Natural killer cell treated with Interleukin-12 subunit alpha and Interleukin-12 subunit beta and Interleukin-15 and Interleukin-18, amount 100 ng/mL, for 72 hours (primary cell): ENCODE measurements at places on chromosomes 2 and 18.

GRCh38 chr2:101473911-101474701 is 806 bp downstream of the RFX8 start:
- peak overlapping the region; percentile 80 for H3K27ac ChIP-seq
- no peaks in the 10 kb centered on the region for H3K36me3 ChIP-seq

DNA sequence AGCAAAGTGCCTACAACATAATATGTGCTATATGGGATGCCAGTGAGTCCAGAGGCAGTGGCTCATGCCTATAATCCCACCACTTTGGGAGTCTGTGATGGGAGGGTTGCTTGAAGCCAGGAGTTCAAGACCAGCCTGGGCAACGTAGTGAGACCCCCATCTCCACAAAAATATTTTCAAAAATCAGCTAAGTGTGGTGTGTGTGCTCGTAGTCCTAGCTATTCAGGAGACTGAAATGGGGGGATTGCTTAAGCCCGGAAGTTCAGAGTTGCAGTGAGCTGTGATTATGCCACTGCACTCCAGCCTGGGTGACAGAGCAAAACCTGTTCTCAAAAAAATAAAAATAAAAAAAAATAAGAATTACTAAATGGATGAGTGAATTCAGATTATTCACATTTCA is 23.4 kb downstream of the OTX1 start:
- H3K4me3 ChIP-seq = no peak overlapping the region
- peaks cover 27% of the 10 kb centered on the region for H3K27me3 ChIP-seq
- H3K4me1 ChIP-seq = no peaks in the 10 kb centered on the region
- H3K27ac ChIP-seq = no peak overlapping the region

GRCh38 chr18:63317982-63318888 is 1.3 kb downstream of the BCL2 start:
- peak overlapping the region; percentile 95 for H3K27ac ChIP-seq
- peaks cover 35% of the 10 kb centered on the region for H3K36me3 ChIP-seq
- H3K4me1 ChIP-seq = peaks cover 79% of the 10 kb centered on the region
- H3K4me3 ChIP-seq = peak overlapping the region; percentile 96
- DNase-seq = peak; percentile 78
- H3K27me3 ChIP-seq = no peaks in the 10 kb centered on the region

DNA sequence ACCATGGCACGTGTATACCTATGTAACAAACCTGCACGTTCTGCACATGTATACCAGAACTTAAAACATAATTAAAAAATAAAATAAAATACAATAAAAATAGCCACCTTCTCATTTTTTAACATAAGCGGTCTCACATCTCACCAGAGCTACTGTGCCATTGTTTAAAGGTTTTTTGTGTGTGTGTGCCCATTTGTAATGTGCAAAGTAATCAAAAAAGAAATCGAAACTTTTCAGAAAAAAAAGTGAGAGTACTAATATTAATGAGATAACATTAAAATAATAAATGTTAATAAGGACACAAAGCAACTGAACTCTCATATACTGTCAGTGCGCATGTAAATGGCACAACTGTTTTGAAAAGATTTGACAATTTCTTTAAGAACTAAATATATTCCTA is 60.5 kb downstream of the FANCL start:
- DNase-seq = no peak
- peaks cover 16% of the 10 kb centered on the region for H3K36me3 ChIP-seq
- H3K4me3 ChIP-seq = no peak overlapping the region
- H3K27ac ChIP-seq = no peak overlapping the region
- H3K4me1 ChIP-seq = no peaks in the 10 kb centered on the region

DNA sequence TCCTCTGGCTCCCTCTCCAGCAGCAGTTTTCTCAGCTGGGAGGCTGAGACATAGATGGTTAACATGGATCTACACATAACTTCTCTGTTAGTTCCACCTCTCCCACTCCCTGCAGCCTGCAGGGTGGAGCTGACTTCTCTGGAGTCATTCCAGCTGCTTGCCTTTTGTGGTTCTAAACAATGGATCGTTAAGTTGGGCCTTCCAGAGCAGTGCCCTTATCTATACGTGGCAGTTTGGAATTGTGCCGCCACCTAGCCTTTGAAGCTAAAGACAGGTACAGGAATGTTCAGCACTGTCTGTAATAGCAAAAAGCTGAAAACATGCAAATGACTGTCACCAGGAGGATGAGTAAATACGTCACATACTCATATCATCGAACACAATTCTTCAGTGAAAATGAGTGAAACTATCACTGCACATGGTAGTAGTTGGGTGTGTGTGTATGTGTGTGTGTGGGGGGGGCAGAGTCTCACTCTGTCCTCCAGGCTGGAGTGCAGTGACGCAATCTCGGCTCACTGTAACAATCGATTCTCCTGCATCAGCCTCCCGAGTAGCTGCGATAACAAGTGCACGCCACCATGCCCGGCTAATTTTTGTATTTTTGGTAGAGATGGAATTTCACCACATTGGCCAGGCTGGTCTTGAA is 50.3 kb downstream of the SH2D6 start:
- no peaks in the 10 kb centered on the region for H3K36me3 ChIP-seq
- no peak overlapping the region for H3K4me3 ChIP-seq
- DNase-seq = no peak
- H3K27ac ChIP-seq = no peak overlapping the region
- H3K27me3 ChIP-seq = no peaks in the 10 kb centered on the region
- peaks cover 6% of the 10 kb centered on the region for H3K4me1 ChIP-seq

DNA sequence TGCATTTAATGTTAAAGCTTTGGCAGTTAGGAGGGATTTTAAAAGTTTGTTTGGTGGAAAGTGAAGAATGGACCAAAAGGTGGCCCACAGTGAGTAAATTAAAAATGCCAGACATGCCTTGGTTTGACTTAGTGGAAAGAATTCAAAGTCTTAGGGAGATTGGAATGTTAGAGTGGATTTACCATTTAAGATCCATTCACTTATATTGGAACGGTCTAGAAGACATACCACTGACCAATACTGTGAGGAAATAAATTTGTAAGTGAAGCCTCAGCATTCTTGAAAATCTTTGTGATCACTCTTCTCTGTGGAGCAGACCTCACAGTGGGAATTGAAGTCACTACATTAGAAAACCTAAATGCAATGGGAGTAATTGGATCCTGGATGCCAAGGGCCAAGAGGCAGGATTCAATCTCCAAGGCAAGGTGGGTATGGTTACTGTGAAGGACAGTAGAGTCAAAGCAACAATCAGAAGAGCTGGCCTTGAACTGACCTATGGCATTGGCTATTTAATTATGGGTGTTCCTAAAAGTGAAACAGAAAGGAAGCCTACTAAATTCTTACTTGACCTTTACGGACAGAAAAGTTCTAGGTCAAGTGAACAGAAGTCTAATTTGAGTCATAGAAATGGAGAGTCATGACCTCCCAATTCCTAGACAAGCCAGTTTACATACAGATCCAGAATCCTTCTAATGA is 40.2 kb upstream of the VRK2 start:
- no peaks in the 10 kb centered on the region for H3K36me3 ChIP-seq
- H3K27ac ChIP-seq = no peak overlapping the region
- no peak for DNase-seq
- H3K4me3 ChIP-seq = no peak overlapping the region
- no peaks in the 10 kb centered on the region for H3K27me3 ChIP-seq

- H3K36me3 ChIP-seq = peaks cover 16% of the 10 kb centered on the region
- H3K27me3 ChIP-seq = no peaks in the 10 kb centered on the region
- DNase-seq = no peak
- no peak overlapping the region for H3K4me3 ChIP-seq
- H3K27ac ChIP-seq = no peak overlapping the region
Measured at GRCh38 chr2:127516041-127516762, 10.1 kb downstream of the IWS1 start.

GRCh38 chr2:136189221-136189782 is 71.4 kb upstream of the CXCR4 start:
- H3K4me3 ChIP-seq = no peak overlapping the region
- no peaks in the 10 kb centered on the region for H3K4me1 ChIP-seq
- no peaks in the 10 kb centered on the region for H3K27me3 ChIP-seq
- H3K36me3 ChIP-seq = no peaks in the 10 kb centered on the region
- no peak for DNase-seq

GRCh38 chr2:5673145-5674025 is 18.8 kb upstream of the SOX11 start:
- no peak overlapping the region for H3K27ac ChIP-seq
- no peaks in the 10 kb centered on the region for H3K4me1 ChIP-seq
- H3K4me3 ChIP-seq = no peak overlapping the region
- peaks cover 8% of the 10 kb centered on the region for H3K36me3 ChIP-seq
- peaks cover 12% of the 10 kb centered on the region for H3K27me3 ChIP-seq
- no peak for DNase-seq

- no peaks in the 10 kb centered on the region for H3K36me3 ChIP-seq
- DNase-seq = no peak
- no peaks in the 10 kb centered on the region for H3K27me3 ChIP-seq
- no peak overlapping the region for H3K4me3 ChIP-seq
- no peak overlapping the region for H3K27ac ChIP-seq
- peaks cover 7% of the 10 kb centered on the region for H3K4me1 ChIP-seq
Measured at GRCh38 chr2:169077674-169078240, 8.4 kb downstream of the DHRS9 start.

DNA sequence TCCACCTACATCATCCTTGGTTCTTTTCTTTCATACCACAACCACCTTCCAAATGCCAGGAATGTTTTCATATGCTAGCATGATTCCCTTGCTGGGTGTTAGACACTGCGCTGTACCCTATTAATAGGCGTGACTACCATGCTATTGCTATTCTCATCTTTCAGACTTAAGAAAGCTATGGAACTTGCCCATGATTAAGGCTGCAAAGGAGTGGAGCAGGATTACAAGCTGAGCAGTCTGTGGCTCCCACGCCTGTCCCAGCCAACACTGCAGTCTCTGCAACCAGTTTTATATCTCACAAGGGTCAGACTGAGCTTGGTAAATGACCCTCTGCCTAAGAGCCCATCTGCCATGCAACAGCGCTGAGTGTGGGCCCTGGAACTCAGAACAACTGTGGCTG is 285.7 kb upstream of the POU3F3 start:
- DNase-seq = no peak
- no peaks in the 10 kb centered on the region for H3K36me3 ChIP-seq
- H3K27me3 ChIP-seq = peaks cover 13% of the 10 kb centered on the region
- H3K27ac ChIP-seq = no peak overlapping the region
- H3K4me3 ChIP-seq = no peak overlapping the region
- H3K4me1 ChIP-seq = no peaks in the 10 kb centered on the region

DNA sequence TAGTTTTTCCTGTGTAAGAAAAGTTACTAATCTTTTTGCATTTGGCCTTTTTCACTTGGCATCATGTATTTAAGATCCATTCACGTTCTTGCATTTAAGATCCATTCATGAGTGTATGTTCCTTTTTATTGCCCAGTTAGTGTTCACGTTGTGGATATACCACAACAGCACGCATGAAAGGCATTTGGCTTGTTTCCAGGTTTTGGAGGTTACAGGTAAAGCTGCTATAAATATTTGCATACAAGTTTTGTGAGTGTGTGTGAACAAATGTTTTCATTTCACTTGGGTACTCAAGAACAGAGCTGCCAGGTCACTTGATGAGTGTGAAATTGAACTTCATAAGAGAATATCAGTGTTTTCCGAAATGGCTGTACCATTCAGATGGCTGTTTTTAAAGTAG is 121.2 kb downstream of the CCBE1 start:
- DNase-seq = no peak
- H3K4me3 ChIP-seq = no peak overlapping the region
- H3K36me3 ChIP-seq = no peaks in the 10 kb centered on the region
- no peaks in the 10 kb centered on the region for H3K27me3 ChIP-seq

DNA sequence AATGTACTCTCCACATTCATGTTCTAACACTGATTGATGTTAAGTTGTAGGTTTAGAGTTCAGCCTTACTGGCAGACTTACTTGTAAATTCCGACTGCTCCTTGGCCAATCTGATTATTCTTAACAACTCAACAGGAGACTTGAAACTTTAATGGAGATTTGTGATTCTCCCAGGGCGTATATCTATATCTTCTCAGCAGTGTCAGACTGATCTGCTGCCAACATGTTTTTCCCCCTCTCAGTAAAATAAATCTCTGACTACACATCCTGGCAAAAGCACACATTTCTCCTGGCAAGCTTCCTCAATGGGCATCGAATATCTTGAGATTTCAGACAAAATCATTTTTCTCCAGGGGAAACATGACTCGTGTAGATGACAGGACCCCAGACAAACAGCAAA is 1041.2 kb downstream of the DPP10 start:
- H3K27me3 ChIP-seq = no peaks in the 10 kb centered on the region
- no peaks in the 10 kb centered on the region for H3K4me1 ChIP-seq
- no peak overlapping the region for H3K27ac ChIP-seq
- no peak overlapping the region for H3K4me3 ChIP-seq
- no peaks in the 10 kb centered on the region for H3K36me3 ChIP-seq

GRCh38 chr2:106161938-106162820 is 31.9 kb downstream of the UXS1 start:
- peaks cover 31% of the 10 kb centered on the region for H3K36me3 ChIP-seq
- no peaks in the 10 kb centered on the region for H3K27me3 ChIP-seq
- DNase-seq = no peak
- peak overlapping the region; percentile 94 for H3K27ac ChIP-seq
- H3K4me3 ChIP-seq = peak overlapping the region; percentile 91
- H3K4me1 ChIP-seq = peaks cover 61% of the 10 kb centered on the region

DNA sequence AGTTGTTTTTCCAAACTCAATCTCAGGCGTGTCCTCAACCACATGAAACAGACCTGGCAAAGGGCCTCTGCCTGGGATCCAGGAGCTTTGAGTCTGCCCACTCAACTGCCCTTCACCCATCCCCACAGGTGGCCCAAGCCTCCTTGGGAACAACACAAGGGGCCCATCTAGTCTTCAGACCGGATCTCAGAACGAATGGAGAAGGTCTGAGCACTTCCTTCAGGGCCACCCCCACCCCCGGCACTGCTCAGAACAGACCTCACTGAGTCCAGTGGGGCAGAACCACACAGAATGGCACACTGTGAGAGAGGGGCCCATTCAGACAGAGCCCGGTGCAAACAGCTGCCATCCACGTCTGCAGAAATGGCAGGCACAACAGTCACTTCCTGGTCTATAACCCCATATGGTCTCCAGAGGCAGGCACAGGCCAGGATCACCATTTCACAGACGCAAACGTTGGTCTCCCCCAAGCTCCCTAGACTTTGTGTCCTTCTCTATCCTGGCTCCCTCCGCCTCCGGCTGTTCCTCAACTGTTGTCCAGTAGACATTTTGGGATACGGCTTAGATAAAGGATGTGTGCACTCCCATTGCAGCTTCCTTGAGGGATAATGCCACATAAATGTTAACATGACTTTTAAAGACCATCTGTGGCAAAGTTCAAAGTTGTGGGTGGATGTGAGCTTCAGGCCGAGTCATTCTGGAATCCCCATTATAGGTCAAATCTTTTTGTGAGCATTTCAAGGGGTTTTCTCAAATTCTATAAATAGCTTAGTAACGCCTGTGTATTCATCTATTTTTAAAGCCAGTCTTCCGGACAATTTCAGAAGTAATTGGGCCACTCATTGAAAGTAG is 149.7 kb downstream of the SMAD7 start:
- peaks cover 39% of the 10 kb centered on the region for H3K4me1 ChIP-seq
- no peaks in the 10 kb centered on the region for H3K36me3 ChIP-seq
- H3K4me3 ChIP-seq = peak overlapping the region; percentile 76
- H3K27ac ChIP-seq = peak overlapping the region; percentile 79
- no peaks in the 10 kb centered on the region for H3K27me3 ChIP-seq

GRCh38 chr2:63422556-63422955 is 165.7 kb downstream of the WDPCP start:
- no peak overlapping the region for H3K27ac ChIP-seq
- H3K4me1 ChIP-seq = peaks cover 5% of the 10 kb centered on the region
- H3K4me3 ChIP-seq = no peak overlapping the region
- peaks cover 3% of the 10 kb centered on the region for H3K36me3 ChIP-seq

- peaks cover 10% of the 10 kb centered on the region for H3K4me1 ChIP-seq
- DNase-seq = no peak
- H3K36me3 ChIP-seq = no peaks in the 10 kb centered on the region
Measured at GRCh38 chr18:51442012-51442411, 244.5 kb upstream of the MEX3C start.
